Endothelial cell of umbilical vein (primary cell): ENCODE measurements at places on chromosomes 16 and 17. TPM values are rescaled to one million over a fixed set of nuclear protein-coding genes. Genes with fewer than 3 reads are reported as not detected.

Gene KCTD19
- total RNA-seq: 0.16 and 0.44 TPM in 2 replicates

Gene CYB5B
- 169 and 176 TPM in 2 replicates for total RNA-seq

DNA sequence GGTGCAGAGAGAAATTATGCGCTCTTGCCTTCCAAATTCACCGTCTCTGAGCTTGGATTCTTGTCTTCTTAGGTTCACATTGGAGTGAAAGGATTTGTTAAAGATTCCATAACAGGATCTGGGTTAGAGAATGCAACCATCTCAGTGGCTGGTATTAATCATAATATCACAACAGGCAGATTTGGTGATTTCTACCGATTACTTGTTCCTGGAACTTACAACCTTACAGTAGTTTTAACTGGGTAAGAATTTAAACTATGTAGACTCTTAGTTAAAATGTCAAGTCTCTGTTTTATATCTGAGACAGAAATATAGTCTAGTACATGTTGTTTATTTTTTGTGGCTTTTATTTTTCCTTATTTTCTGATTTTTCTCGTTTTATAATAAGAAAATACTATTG, 42.9 kb downstream of the CPD start:
- no peaks in the 10 kb centered on the region for H3K27me3 ChIP-seq
- DNase-seq: no peak
- no peak overlapping the region for H3K27ac ChIP-seq
- H3K4me1 ChIP-seq: no peaks in the 10 kb centered on the region

DNA sequence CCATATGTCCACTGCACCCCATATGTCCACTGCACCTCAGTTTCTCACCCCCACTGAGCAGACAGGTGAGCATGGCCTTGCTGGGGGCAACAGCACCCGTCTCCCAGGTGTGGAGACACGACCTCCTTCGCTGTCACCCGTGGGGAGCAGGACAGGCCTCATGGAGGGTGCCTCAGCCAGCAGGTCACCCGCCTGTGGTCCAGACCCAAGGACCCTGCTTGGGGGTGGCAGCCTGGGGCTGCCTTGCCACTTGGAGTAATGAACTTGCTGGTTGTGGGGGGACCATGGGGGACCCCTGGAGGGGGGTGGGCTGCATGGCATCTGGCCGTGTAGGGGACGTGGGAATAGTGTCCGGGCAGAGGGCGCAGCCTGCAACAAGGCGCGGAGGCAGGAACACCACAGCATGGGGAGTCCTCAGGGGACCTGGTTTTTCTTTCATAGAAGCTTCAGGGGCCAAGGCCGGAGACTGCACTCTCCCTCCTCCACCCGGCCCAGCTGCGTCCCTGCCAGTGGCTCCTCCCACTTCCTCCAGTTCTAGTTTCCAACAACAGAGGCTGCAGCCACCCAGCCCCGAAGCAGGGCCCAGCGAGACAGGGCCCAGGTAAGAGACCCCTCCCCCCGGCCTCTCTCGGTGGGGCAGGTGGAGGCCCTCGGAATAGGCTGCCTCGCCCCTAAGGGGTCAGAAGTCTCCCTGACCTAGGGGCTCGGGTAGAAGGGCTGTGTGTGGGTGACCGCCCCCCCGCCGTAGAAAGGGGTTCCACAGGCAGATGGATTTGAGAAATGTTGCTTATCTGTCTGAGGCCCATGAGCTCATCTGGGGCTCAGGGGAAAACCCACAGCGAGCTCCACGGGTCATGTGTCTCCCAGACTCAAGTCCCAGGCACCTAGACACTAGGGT, at the start of gene NHLRC4:
NHLRC4 (plus strand) TSS at position 531 of the 898 bp plus-strand sequence. CDS start 1,043 bp downstream, outside the sequence.
- H3K27ac ChIP-seq: no peak within 1 kb of the TSS
- peak; percentile 65 for DNase-seq
- no peaks in the 10 kb centered on the region for H3K27me3 ChIP-seq

- H3K36me3 ChIP-seq: no peaks in the 10 kb centered on the region
- no peak overlapping the region for H3K4me3 ChIP-seq
- no peak for DNase-seq
Observed at GRCh38 chr17:40243761-40244160, 24.7 kb downstream of the WIPF2 start.

DNA sequence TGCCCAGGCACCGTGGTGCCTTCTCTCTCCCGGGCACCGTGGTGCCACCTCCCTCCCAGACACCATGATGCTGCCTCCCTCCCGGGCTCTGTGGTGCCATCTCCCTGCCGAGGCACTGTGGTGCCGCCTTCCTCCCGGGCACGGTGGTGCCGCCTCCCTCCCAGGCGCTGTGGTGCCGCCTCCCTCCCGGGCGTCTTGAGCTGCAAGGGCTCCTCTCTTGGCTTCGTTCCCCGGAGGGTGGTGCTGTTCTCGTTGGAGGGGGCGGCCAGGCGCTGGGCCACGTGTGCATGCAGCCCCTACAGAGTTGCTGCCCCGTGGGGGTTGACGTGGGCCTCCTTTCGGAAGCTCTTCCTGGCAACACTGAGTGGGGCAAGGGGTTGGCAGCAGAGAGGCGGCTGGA, 8.2 kb downstream of the CENPX start:
- H3K27me3 ChIP-seq: no peaks in the 10 kb centered on the region
- H3K4me3 ChIP-seq: no peak overlapping the region
- no peaks in the 10 kb centered on the region for H3K4me1 ChIP-seq
- DNase-seq: no peak
- no peaks in the 10 kb centered on the region for H3K36me3 ChIP-seq
- no peak overlapping the region for H3K27ac ChIP-seq

DNA sequence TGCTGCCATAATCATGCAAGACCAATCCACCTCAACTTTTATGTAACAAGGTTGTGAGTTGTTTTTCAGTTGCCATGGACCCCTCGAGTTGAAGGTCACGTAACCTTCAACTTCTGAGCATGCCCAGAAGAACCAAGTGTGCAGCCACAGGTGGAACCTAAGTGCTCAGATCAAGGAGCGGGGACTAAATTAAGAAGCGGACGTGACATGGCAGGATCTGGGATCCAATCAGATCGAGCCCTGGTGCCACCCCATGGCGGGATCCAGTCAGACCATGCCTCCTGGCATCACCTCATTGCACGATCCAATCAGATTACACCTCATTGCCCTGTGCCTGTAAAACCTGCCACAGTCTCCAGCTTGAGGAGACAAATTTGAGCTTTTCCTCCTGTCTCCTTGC, 204.5 kb upstream of the CDH5 start:
- no peaks in the 10 kb centered on the region for H3K4me1 ChIP-seq
- DNase-seq: no peak
- no peak overlapping the region for H3K27ac ChIP-seq
- no peaks in the 10 kb centered on the region for H3K36me3 ChIP-seq
- H3K27me3 ChIP-seq: no peaks in the 10 kb centered on the region
- H3K4me3 ChIP-seq: no peak overlapping the region
